SK-N-MC (cell line): ENCODE measurements at places on chromosomes 12 and 14.

GRCh38 chr14:51386983-51387735 is 147.1 kb downstream of the TMX1 start:
- no peak for DNase-seq

DNA sequence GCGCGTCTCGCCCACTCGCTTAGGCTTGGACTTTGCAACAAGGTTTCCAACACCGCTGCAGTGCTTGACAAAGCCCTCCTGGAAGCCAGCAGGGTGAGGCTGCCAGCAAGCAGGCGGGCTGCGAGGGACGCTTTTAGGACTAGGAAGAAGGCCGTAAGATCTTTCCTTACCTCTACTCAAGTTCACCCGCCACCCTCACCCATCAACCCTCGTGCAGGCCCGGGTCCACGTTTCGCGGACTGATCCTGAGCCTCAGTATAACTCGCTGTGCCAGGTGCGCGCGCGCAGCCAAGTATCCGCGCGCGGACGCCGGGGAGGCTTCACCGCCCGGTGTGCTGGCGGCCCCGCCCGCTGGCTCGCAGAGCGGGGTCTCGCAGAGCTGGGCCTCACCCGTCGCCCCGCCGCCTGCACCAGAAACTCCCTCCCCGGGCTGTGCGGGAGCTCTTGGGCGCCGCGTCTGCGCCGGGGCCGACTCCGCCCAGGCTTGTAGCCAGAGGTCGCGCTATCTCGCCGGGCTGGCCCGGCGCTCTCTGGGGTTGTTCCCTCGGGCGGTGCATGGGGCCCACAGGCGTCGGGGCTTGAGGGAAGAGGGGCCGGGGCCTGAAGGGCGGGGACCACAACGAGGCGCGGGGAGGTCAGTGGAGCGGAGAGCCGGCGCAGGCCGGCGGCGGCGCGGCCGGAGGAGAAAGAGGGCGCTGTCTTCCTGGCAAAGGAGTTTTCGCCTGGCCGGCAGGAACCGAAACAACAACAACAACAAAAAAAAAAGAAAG is 7.6 kb upstream of the SIX1 start:
- DNase-seq = no peak

GRCh38 chr14:79334272-79334671 is 877.0 kb downstream of the DIO2 start:
- DNase-seq = no peak

- DNase-seq = no peak
Observed at GRCh38 chr14:88910386-88910785, 85.9 kb downstream of the TTC8 start.

GRCh38 chr14:106788534-106788933 is 1262.2 kb downstream of the TMEM121 start:
- no peak for DNase-seq

- DNase-seq = no peak
Observed at GRCh38 chr12:81162391-81163136, 84.7 kb downstream of the ACSS3 start.

GRCh38 chr12:120368789-120369602 is at the start of gene MSI1:
Gene MSI1, minus strand, starts transcription at chr12:120369164. Its CDS starts 73 bp downstream, at chr12:120369091.
- no peak for DNase-seq

GRCh38 chr12:113988976-113989375 is 22.9 kb upstream of the RBM19 start:
- no peak for DNase-seq

DNA sequence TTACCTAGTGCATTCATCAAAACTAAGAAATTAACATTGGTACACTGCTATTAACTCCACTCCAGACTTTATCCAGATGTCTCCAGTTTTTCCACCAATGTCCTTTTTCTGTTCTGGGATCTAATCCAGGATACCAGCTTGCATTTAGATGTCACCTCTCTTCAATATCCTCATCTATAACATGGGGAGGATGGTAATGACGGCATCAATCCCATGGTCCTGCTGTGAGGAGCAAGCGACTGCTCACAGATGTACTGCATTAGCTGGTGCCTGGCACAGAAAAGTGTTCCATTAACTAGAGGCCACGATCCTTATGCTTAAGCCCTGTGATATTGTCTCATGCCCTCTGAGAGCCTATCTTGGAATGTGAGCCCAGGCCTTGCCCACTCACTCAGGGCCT is 53.8 kb downstream of the CALM1 start:
- no peak for DNase-seq

DNA sequence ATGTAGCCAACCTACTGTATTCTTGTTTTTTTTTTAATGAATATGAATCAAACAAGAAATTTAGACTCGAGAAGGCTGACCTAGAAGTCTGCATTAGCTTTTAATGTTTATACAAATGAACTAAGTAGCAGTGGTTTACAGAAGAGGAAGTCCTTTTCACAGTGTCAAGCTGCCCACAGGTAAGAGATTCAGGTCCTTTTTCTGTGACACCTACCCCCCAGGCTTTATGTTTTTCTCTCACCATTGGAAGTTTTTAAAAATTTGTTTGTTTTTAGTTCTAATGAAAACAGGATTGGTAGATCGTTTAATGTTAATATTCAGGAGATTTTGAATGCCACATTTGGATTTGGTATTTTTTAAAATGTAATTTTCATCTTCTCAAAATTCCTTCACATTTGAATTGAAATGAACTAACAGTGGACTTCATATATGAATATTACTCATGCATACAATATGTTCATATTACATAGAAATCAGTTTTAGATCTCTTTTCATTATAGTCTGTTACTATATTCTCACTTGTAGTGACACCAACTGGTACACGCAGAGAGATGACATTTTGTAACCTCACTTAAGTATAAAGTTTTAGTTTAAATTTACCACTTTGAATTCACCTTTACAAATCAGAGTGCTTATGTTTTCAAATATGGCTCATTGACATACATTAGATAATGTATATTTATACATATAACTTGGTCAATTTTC is 29.7 kb downstream of the ATF7IP start:
- DNase-seq = no peak

DNA sequence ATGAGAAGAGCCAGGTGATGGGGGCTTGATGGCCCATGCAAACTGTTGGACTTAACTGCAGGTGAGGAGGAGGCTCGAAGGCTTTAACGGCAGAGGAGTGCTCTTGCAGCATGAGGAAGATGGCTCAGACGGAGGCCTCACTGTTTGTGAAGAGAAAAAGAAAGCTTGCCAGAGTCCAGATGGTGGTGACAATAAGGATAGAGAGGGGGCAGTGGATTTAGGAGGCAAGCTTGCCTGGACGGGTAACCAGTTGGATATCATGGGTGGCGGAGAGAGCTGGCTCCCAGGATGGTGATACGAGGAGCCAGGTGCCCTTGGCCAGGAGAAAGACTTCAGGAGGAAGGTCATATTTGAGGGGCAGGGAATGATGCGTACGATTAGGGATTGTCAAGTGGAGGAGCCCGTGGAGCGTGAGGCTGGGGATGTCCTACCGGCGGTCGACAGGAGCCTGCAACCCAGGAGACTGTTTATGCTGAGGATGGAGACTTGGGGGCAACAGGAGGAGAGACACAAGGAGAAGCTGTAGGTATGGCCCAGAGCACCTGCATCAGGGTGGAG is 71.8 kb downstream of the CACNA1C start:
- DNase-seq = no peak

DNA sequence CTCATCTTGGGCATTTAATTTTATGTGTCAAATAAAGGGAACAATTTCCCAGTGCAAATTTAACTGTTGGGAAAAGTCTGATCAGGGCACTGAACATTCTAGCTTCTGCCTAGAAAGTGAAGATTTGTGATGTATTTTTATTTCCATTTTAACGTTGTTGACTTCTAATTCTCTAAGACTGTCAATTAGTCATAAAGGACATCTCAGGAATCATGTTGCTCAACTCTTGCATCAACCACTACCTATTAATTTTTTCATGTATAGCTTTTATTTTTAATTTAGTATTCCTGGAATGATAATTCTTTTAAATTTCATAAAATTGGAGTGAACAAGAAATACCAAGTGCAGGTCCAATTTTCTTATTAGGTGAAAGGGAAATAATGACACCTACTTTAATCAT is 87.9 kb upstream of the METAP2 start:
- DNase-seq = no peak

- DNase-seq = no peak
Observed at GRCh38 chr12:12922191-12922616, 29.8 kb downstream of the GPRC5D start.

GRCh38 chr12:25859976-25860375 is 98.5 kb upstream of the RASSF8 start:
- no peak for DNase-seq
